ENCODE measurements at places on chromosomes 2 and 18. TPM values are rescaled to one million over a fixed set of nuclear protein-coding genes. Genes with fewer than 3 reads are reported as not detected.

DNA sequence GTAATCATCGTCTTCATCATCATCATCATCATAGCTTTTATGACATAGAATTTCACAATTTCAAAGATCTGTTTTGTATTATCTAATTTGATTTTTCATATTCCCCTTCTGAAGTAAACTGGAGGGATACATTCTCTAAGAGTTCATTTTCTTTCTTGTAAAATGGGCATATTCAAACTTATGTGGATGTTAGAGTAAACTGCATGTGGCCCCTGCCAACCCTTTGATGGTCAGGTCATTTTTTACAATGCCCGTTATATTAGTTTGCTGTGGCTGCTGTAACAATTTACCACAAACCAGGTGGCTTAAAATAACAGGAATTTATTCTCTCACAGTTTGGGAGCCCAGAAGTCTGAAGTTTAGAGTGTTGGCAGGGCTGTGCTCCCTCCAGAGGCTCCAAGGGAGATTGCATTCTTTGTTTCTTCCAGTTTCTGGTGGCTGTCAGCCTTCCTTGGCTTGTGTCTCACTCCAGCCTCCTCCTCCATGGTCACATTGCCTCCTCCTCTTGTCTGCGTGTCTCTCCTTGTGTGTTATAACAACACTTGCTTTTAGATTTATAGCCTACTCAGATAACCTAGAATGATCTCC lies 127.5 kb upstream of the MMADHC start:
- H3K4me3 ChIP-seq = no peak overlapping the region
- no peak overlapping the region for H3K27ac ChIP-seq
- no peaks in the 10 kb centered on the region for H3K36me3 ChIP-seq
- H3K4me1 ChIP-seq = no peaks in the 10 kb centered on the region

DNA sequence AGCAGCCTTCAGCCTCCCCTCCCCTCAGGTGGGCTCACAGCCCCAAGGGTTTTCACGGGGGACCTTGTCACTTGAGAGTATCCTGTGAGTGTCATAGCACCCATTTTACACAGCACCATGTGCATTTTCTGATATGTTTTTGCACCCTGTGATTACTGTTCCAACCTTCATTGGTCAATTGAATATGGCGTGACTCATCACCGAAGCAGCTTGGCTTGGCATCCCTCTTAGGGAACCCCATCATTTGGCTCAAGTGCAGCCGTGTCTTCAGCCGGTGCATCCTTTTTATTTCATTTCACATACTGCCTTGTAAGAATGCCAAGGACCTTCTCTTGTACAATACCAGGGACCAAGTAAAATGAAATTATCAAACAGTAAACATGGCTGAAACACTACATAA lies 57.6 kb downstream of the NPAS2 start:
- no peaks in the 10 kb centered on the region for H3K36me3 ChIP-seq
- no peak overlapping the region for H3K4me3 ChIP-seq
- peaks cover 29% of the 10 kb centered on the region for H3K4me1 ChIP-seq

GRCh38 chr2:203510941-203511305 lies 24.2 kb downstream of the RAPH1 start:
- H3K4me1 ChIP-seq = peaks cover 4% of the 10 kb centered on the region
- peaks cover 9% of the 10 kb centered on the region for H3K36me3 ChIP-seq
- no peaks in the 10 kb centered on the region for H3K27me3 ChIP-seq
- no peak for DNase-seq

DNA sequence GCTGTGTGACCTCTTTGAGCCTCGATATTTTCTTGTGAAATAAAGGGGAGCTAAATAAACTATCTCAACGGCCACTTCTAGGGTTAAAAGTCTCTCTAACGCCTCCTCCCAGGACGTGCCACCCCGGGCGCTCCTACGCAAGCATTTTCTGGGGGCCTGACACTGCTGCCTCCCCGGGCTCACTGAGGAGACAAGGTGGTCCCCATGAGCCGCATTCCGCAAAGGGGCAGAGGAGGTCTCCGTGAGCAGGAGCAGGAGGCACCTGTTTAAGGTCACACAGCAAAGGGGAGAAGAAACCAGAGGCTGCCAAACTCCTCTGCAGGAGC lies 913 bp upstream of the WNT10A start:
- H3K4me3 ChIP-seq = peak overlapping the region; percentile 85
- H3K27me3 ChIP-seq = peaks cover 72% of the 10 kb centered on the region
- peaks cover 5% of the 10 kb centered on the region for H3K36me3 ChIP-seq

DCC gene
- 5.4 TPM for total RNA-seq

Data from type B pancreatic cell (in vitro differentiated cells).